Stimulated activated CD4-positive, alpha-beta T cell treated with anti-CD3 and anti-CD28 coated beads, Interleukin-4, amount 100 ng/mL, for 48 hours (primary cell): ENCODE measurements at places on chromosomes 1 and 21.

DNA sequence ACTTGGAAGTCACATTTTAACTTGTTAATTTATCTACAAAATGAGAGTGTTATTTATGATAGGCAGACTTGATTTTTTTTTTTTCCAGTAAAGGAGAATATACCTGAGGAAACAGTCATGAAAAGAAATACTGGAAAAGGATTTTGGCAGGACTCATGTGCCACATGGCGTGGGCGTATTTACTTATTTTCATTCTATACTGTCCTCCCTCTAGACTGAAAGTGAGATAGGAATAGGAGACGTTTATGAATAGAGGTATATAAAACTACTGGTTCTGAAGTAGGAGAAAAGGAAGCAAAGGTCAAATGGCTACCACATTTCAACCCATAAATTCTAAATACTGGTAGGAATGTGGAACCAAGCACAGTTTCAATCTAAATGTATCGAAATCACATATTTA is 94.8 kb upstream of the MPC2 start:
- DNase-seq: no peak

DNA sequence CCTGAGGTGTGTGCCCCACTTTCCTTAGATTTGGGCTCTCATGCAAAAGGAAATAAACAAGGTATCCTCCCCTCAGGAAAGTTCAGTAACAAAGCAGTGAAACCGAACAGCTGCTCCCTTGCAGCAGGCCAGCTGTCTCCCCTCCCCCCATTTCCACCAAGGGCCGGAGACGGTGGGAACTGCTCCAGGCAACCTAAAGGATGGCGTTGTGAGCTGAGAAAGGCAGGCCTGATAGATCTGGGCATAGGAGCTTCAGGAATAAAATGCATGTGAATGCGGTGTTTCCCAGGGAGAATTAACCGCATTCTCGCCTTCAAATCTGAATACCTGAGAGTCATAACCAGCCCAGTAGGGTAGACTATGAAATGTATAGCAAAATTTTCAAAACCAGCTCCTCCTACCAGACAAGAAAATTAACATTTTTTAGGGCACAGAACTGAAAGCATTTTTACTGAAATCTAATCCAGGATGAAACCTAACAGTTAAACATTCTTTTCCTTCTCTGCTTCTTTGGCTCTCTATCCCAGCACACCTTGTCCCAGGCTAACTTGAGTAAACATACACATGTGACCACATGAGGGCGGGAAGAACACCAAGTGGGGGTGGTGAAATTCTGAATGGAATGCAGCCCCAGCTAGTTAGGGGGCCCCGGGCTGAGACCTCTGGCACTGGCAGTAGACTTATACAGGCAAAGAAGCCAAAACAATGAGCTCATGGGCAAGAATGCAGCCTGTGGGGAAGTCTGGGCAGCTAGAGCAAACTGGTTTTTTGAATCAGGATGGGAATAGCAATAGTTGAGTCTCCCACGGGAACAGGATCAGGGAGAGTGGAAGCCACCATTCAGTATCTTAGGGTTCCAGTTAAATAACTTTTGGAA is 11.5 kb downstream of the MCL1 start:
- DNase-seq: no peak

- DNase-seq: no peak
These were observed 286.9 kb downstream of the KIF26B start for GRCh38 chr1:245441689-245442088.

DNA sequence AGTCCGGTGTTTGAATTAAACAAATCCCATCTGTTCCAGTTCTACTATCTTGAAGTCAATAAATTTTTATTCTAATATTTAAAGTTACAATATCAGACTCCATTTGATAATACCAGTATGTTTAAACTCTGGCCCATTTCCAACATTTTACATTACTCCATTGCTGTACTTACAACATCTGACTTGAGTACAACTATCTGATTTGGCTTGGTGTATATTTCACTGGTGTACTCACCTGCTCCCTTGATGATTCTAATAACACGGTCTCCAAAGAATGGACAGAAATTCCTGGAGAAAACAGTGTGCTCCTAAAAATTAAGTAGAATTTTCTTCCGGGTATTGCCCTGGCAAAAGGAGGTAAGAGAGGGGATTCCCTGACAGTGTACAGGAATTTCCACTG is 680.5 kb upstream of the ADAMTS5 start:
- DNase-seq: no peak

- DNase-seq: no peak
These were observed 45.8 kb downstream of the TRAF5 start for GRCh38 chr1:211372463-211372862.

DNA sequence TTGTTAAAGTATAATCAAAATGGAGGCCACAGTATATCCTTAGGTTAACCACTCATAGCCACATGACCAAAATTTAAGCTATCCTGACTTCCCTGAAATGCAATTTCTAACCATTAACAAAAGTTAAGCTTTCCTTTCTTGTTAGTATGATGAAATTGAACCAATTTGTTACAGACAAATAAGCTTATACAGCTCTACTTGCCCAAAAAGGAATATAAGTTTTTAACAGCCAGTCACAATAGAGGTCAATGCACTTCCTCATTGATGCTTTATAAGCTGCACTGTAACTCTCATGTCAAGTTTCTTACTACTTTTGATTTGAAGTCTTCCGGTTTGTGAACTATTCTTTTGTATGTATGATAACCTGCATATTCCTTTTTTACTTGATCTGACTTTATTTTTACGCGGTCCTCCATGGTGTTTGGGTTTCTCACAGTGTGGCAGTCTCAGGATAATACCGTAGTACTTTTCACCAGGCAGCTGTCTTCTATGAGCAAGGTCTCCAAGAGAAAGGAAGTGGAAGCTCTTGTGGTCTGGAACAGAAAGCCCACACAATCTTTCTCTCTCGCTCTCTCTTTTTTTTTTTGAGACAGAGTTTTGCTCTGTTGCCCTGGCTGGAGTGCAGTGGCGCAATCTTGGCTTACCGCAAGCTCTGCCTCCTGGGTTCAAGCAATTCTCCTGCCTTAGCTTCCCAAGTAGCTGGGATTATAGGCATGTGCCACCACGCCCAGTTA is 331.6 kb downstream of the SRGAP2C start:
- no peak for DNase-seq

- DNase-seq: no peak
These were observed 3.3 kb downstream of the RAVER2 start for GRCh38 chr1:64748222-64748621.

DNA sequence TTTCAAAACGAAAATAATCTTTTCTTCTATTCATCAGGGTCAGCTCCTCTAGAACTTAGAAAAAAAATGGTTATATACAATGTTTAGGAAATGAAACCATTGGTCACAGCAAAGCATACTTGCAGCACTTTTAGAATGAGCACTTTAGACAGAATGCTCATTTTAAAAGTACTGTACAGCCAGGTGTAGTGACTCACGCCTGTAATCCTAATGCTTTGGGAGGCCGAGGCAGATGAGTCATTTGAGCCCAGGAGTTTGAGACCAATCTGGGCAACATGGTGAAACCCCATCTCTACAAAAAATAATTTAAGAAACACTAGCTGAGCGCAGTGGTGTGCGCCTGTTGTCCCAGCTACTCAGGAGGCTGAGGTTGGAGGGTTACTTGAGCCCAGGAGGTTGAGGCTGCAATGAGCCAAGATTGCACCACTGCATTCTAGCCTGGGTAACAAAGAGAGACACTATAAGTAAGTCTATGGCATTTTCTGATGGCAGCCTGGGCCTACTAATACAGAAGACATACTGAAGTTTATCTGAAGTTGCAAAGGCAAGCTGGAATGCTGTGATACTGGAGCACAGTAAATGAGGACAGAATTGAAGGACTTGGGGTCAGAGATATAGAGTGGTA is 48.9 kb upstream of the ZNF326 start:
- DNase-seq: peak; percentile 9

DNA sequence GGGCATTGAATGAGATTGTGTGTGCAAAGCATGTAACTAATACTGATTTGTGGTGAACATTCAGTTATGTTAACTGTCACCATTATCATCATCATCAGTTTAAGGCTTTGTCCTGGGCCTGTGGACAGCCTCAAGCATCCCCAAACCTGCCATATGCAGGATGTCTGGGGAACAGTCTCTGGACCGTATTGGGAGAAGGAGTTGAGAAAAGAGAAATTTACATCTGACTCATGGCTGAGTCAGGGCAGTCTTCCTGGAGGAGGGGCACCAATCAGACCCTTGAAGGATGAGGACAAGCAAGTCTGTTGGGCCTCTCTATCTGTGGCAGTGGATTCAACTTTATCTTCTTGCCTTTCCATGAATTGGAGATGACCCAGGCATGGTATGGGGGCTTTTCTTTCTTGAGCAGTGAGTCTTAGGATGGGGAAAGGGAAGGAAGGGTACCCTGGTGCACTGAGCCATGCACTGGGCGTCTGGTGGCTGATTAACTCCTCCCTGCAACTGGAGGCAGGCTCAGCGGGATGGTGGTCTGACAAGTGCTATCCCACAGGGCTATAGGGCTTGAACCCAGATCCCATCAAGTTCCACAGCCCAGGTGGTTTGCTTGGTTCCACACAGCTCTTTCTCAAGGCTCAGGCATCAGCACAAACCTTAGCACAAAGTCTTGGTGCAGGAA is 2.9 kb downstream of the PADI3 start:
- no peak for DNase-seq

DNA sequence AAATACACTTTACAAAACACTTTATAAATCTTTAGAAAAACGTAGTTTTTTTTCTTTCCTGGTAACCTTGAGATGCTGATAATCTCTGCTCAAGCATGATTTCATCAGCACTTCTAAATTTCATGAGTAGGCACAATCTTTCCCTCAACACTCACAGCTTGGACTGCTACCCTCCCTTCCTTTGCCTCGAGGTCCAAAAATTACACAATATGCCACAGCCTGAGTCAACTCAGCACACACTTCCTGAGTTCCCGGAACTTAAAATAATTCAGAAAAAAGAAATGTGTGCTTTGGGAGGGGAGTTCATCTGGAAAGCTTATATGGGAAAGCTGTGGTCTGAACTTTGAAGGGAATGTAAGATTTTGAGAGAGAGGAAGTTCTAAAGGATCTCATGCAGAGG is 5.9 kb downstream of the CLCA2 start:
- DNase-seq: peak; percentile 3

GRCh38 chr1:20480243-20480944 is 5.6 kb downstream of the CAMK2N1 start:
- DNase-seq: no peak

- no peak for DNase-seq
These were observed 319.2 kb upstream of the SPAG17 start for GRCh38 chr1:118504221-118504644.

- DNase-seq: no peak
These were observed 101.4 kb downstream of the CC2D1B start for GRCh38 chr1:52264530-52265115.
